ENCODE measurements at places on chromosomes 1 and 21.
A peak's percentile ranks its signal among the peaks of the same experiment; 100 is the strongest.

DNA sequence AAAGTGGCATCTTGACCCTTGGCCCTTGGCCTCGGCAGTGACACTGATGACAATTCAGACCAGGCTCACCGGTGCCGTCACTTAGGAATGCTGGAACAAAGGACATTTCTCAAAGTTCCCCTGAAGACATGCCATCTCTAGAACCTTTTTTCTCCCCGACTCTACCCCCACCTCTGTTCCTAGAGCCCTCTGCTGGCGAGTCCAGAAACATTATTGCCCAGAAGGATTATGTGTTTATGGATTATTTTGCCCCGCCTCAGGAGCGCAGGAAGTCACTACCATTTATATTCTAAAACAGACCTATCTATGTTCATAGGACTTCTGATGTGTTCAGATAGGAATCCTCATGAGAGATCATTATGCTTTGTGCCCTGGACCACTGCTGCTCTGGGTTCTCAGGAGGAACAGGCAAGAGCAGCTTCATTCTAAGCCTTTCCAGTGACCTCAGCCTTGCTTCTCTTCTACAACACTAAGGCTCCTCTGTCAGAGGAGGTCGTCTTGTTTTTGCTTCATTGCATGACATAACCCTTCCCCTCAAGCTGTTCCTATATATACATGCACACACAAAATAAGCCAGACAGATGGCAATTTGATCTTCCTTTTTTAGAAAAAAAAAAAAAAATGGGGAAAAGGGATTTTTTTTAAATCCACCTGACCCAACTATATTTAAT is 12.4 kb upstream of the SHISA4 start:
- no peak for DNase-seq
- peaks cover 35% of the 10 kb centered on the region for H3K36me3 ChIP-seq
- H3K27me3 ChIP-seq: no peaks in the 10 kb centered on the region
- H3K27ac ChIP-seq: no peak overlapping the region

- DNase-seq: no peak
- no peaks in the 10 kb centered on the region for H3K4me1 ChIP-seq
- H3K36me3 ChIP-seq: no peaks in the 10 kb centered on the region
- H3K27ac ChIP-seq: no peak overlapping the region
- peaks cover 5% of the 10 kb centered on the region for H3K27me3 ChIP-seq
These were observed 119.7 kb upstream of the WNT4 start for GRCh38 chr1:22262583-22262982.

- no peaks in the 10 kb centered on the region for H3K4me1 ChIP-seq
- no peak overlapping the region for H3K4me3 ChIP-seq
- H3K36me3 ChIP-seq: no peaks in the 10 kb centered on the region
- H3K27ac ChIP-seq: no peak overlapping the region
These were observed 270.5 kb downstream of the MATN1 start for GRCh38 chr1:30452925-30453324.

GRCh38 chr1:3708791-3709190 is 43.5 kb upstream of the CCDC27 start:
- H3K36me3 ChIP-seq: no peaks in the 10 kb centered on the region
- H3K27me3 ChIP-seq: peaks cover 14% of the 10 kb centered on the region
- peaks cover 4% of the 10 kb centered on the region for H3K4me1 ChIP-seq
- DNase-seq: no peak
- no peak overlapping the region for H3K27ac ChIP-seq

DNA sequence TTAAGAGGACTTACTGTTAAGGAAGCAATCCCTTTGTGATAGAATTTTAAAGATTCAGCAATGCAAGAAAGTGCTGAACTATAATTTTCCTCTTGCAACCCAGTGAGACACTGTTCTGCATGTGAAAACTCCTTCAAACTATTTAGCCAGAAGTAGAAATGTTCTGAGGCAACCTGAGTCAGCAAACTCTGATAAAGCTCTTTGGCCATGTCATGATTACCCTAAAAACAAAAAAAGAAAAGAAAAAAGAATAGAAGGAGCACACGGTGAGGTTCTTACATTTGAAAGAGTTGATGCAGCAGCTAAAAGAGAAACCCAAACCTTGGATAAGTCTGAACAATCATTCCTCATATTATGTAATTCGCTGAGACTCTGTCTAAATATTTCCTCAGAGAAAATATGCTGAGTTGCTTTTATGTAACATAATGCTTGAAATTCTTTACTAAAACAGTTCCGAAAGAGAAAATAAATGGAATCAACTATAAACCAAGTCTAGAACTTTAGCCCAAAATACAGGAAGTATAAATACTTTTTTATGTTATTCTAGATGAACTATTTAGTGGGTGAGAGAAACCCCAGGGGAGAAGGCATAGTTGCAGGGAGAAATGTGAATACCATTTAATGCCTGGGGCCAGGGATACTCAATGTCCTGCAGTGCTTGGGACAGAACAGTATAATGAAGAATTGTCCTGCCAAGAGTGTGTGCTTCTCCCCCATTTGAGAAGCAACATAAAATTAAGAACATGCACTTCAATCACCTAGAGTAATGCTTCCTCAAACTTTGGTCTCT is 60.0 kb downstream of the INTS7 start:
- DNase-seq: no peak
- no peaks in the 10 kb centered on the region for H3K27me3 ChIP-seq
- no peak overlapping the region for H3K27ac ChIP-seq
- H3K4me1 ChIP-seq: no peaks in the 10 kb centered on the region

DNA sequence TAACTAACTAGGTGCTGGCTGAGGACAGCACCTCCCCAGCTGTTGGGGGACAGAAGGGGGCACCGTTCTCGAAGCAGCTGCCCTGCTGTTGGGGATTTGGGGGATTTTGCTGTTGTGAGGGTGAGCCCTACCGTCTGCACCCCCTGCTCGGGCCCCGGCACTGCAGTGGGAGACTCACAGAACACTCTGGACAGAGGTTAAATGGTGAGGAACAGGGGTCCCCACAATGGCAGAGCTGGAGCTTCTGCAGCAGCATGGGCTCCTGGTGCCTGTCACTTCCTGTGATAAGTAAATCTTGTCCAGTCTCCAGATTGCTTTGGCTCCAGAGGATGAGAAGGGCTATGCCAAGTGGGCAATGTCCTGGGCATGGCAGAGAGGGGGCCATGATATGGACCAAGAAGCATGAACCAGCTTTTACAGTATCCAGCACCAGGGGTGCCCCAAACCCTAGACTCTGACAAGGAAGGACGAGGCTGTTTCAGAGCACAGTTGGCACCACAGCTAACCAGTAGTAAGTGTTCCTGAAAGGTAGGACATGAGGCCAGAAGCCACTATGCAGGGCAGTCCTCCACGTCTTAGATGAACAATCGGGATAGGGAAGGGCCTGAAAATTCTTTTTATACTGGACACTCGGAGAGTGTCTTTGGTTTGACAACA is 365.1 kb upstream of the VAMP3 start:
- no peak overlapping the region for H3K27ac ChIP-seq
- peaks cover 5% of the 10 kb centered on the region for H3K27me3 ChIP-seq
- no peaks in the 10 kb centered on the region for H3K36me3 ChIP-seq
- no peaks in the 10 kb centered on the region for H3K4me1 ChIP-seq

GRCh38 chr1:175198332-175198731 is 5.8 kb upstream of the KIAA0040 start:
- H3K27ac ChIP-seq: no peak overlapping the region
- DNase-seq: no peak
- no peak overlapping the region for H3K4me3 ChIP-seq
- H3K36me3 ChIP-seq: no peaks in the 10 kb centered on the region

DNA sequence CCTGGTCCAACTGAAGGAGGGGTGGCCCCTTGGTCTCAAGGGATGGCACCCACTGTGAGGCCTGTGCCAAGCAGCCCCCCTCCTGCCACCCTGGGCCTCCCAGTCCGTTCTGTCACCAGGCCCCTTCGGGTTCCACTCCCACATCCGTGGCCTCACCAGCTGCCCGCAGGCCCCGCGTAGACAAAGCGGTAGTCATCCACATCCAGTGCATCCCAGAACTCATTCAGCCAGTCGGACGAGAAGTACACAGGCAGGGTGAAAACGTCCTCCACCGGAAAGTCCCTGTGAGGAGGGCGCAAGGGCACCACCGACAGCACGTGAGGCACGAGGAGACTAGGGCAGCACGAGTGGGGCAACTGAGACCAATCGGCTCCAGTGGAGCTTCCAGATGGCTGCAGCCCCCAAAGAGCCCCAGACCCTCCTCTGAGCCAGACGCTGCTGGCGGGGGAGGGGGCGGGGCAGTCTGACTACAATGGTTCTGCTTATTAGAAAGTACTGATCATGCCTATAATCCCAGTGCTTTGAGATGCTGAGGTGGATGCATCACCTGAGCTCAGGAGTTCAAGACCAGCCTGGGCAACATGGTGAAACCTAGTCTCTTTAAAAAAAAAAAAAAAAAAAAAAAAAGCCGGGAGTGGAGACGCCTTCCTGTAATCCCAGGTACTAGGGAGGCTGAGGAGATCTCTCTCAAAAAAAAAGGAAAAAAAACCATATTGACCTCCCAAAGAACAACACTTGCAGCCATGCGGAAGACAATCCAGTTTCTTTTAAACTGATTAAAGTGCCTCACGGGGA is 1.2 kb downstream of the JMJD4 start:
- H3K36me3 ChIP-seq: peaks cover 11% of the 10 kb centered on the region
- H3K4me1 ChIP-seq: peaks cover 48% of the 10 kb centered on the region
- H3K27me3 ChIP-seq: no peaks in the 10 kb centered on the region
- peak overlapping the region; percentile 90 for H3K4me3 ChIP-seq

- no peaks in the 10 kb centered on the region for H3K27me3 ChIP-seq
- DNase-seq: no peak
- H3K36me3 ChIP-seq: no peaks in the 10 kb centered on the region
These were observed 77.6 kb downstream of the DDR2 start for GRCh38 chr1:162709870-162710269.

GRCh38 chr1:246425139-246425794 is 81.8 kb downstream of the SMYD3 start:
- no peaks in the 10 kb centered on the region for H3K27me3 ChIP-seq
- H3K4me3 ChIP-seq: no peak overlapping the region
- no peak overlapping the region for H3K27ac ChIP-seq
- no peak for DNase-seq
- H3K4me1 ChIP-seq: peaks cover 13% of the 10 kb centered on the region
- H3K36me3 ChIP-seq: peaks cover 4% of the 10 kb centered on the region

GRCh38 chr1:50279622-50280330 is 143.5 kb downstream of the DMRTA2 start:
- H3K4me3 ChIP-seq: no peak overlapping the region
- H3K27ac ChIP-seq: no peak overlapping the region
- H3K4me1 ChIP-seq: no peaks in the 10 kb centered on the region
- no peaks in the 10 kb centered on the region for H3K36me3 ChIP-seq
- DNase-seq: peak; percentile 4

DNA sequence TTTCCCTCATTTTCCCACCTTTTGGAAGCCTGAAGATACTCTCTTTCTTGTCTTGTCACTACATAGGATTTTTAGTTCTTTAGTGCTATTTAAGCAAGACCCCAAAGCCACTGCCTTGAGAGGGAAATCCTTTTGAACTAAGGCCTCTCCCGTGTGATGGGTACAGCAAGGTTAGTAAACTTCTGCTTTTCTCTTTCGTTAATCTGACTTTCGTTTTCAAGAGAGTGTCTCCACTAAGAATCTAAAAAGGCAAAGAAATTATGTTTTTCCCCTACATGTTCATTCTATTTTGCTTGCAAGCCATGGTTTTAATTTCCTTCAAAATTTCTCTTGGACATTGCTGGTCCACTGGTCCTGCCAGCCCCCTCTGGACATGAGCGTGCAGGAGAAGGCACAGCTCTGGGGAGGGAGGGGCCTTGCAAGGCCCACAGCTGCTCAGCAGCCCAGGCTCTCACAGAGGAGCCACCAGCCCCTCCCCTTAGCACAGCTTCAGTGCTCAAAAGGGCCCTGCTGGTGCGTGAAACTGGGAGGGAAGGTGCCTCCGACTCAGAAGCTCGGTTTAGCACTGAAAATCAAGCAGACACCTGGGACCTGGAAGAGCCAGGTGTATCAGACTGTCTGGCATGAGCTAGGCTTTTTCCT is 210.9 kb upstream of the GALNT2 start:
- H3K27me3 ChIP-seq: no peaks in the 10 kb centered on the region
- H3K36me3 ChIP-seq: no peaks in the 10 kb centered on the region
- peak overlapping the region; percentile 51 for H3K4me3 ChIP-seq
- H3K4me1 ChIP-seq: peaks cover 5% of the 10 kb centered on the region

- peak; percentile 79 for DNase-seq
- peak within 1 kb of the TSS; percentile 99 for H3K4me3 ChIP-seq
- H3K27me3 ChIP-seq: no peaks in the 10 kb centered on the region
- H3K4me1 ChIP-seq: peaks cover 36% of the 10 kb centered on the region
- peaks cover 21% of the 10 kb centered on the region for H3K36me3 ChIP-seq
- peak within 1 kb of the TSS; percentile 91 for H3K27ac ChIP-seq
These were observed at the start of gene ARL8A for GRCh38 chr1:202144402-202145067. TSS of gene ARL8A (minus strand) at chr1:202144737. CDS start at chr1:202144572, 165 bp downstream.

- H3K27me3 ChIP-seq: peaks cover 2% of the 10 kb centered on the region
- no peak overlapping the region for H3K27ac ChIP-seq
- no peak overlapping the region for H3K4me3 ChIP-seq
- peaks cover 30% of the 10 kb centered on the region for H3K4me1 ChIP-seq
- H3K36me3 ChIP-seq: no peaks in the 10 kb centered on the region
These were observed 2.5 kb upstream of the APOBEC4 start for GRCh38 chr1:183655562-183656075.

- no peaks in the 10 kb centered on the region for H3K36me3 ChIP-seq
- H3K4me3 ChIP-seq: no peak overlapping the region
- peaks cover 53% of the 10 kb centered on the region for H3K4me1 ChIP-seq
- no peaks in the 10 kb centered on the region for H3K27me3 ChIP-seq
These were observed 239.1 kb upstream of the SGIP1 start for GRCh38 chr1:66294707-66295370.
